ENCODE measurements at places on chromosomes 7 and 10.

DNA sequence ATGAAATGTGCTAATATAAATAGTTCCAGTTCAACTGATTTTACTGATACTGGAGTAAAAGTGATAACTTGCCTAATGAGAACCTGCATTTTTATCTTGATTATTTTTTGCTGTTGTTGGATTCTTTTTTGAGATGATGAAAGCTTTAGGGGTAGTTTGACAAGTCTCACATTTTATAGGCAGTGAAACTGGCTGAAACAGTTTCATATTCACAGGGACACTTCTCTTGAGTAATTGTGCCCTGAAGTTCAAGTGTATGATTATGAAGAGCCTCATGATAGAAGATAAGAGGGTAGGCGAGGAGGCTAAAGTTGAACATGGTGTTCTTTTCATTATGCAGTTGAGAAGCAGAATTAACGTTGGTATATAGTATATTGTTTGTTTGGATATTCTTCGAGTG, 5.1 kb downstream of the AUTS2 start:
- DNase-seq, result no peak

- DNase-seq, result no peak
Observed at GRCh38 chr7:76071316-76072242, 23.7 kb downstream of the MDH2 start.

GRCh38 chr7:101631224-101631714, 2.2 kb upstream of the MYL10 start:
- DNase-seq, result no peak

DNA sequence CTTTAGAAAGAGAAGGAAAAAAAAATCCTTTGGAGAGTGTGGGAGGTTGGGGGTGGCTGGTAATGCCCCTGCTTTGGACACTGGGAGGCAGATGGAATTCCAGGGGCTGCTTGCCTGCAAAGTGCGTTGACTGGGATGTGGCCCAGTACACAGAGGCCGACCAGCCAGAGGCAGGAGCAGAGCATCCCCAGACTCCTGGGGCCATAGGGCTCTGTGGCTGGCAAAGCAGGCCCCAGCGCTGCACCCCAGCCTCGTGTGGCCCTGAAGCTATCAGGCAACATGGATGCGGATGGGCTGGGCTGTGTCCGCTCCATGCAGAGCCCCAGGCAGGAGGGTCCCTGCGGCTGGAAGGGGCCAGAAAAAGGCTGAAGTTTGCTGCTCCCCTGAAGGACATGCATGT, 361.6 kb upstream of the FZD8 start:
- DNase-seq, result no peak

- DNase-seq, result no peak
Observed at GRCh38 chr10:7773845-7774801, 13.7 kb downstream of the KIN start.

DNA sequence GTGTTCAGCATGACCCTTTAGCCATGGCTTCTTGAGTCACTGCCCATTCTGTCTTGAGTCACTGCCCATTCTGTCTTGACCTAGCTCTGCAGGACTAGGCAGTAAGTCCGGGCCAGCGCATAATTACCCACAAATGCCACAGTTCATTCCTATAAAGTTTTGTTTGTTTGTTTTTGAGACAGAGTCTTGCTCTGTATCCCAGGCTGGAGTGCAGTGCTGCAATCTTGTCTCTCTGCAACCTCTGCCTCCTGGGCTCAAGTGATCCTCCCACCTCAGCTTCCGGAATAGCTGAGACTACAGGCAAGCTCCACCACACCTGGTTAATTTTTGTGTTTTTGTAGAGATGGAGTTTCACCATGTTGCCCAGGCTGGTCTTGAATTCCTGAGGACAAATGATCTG, 32.7 kb upstream of the TARP start:
- no peak for DNase-seq

GRCh38 chr7:121479466-121479865, 83.4 kb upstream of the FAM3C start:
- no peak for DNase-seq

DNA sequence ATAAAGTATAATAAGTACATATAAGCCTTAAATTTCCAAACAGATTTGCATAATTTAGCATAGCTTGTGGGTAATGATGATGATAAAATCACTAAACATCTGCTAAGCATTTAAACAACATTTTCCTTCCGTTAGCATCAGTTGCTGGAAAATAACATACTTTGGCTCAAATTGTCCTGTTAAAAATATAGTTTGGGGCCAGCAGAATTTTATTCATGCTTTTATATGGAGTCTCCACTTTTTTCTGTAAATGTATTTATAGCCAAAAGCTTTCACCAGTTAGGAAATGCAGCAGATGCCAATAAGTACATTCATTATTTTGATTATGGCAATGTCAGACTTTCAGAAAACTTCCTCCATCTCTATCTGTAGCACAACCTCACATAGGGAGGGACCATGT, 107.2 kb downstream of the CNTNAP2 start:
- DNase-seq, result no peak

GRCh38 chr7:133423618-133424017, 170.7 kb downstream of the EXOC4 start:
- DNase-seq, result no peak

DNA sequence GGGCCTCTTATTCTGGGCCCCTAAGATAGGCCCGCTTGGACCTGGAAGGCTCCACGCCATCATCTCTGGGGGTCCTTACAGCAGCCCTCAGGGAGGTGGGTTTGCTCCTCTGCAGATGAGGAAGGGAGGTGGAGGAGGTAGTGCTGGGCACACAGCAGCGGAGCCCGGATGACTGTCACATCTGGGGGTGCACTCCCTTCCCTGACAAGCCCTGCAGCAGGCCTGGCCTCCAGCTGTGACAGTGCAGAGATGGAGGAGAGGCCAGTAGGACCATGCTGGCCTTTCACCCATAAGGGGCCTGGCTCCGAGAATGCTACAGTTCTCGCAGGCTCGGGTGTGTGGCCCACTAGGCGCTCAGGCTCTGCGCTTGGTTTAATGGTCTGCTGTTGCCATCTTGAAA, 9.2 kb downstream of the GDF2 start:
- no peak for DNase-seq

DNA sequence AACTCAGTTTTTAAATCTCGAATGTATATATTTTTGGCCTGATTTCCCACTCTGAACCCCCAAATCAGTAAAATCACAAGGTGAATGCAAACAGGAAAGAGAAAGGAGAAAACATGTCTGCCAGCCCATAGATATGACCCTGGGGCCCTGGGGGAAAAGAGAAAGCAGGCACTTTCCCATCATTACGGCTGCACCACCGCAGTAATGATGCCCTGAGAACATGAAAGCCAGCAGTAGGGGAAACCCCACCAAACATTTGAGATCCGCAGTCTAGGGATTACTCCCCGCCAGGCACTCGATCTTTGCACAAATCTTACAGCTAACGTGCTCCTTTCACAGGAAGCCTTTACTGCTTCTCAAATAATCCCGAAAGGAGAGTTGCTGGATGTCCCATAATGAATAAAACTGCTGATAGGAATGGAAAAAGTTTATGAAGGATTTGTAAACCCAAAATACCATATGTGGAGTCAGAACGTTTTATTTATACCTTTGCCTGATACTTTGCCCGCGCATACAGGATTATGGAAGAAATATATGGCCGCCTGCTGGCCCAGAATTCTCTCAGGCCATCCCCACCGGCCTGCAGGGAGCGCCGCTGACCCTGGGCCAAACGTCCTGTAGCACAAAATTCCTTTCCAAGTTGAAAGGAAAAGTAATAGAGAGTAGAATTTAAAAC, 180.0 kb upstream of the INHBA start:
- no peak for DNase-seq

- no peak for DNase-seq
Observed at GRCh38 chr10:36423821-36424248, 701.6 kb upstream of the ANKRD30A start.

- peak; percentile 16 for DNase-seq
Observed at GRCh38 chr7:27150568-27151340, 1.6 kb downstream of the HOXA3 start.

Data from head of caudate nucleus (tissue), 42 donors.